AML-193 (cell line): ENCODE measurements at places on chromosomes 1 and 21.

DNA sequence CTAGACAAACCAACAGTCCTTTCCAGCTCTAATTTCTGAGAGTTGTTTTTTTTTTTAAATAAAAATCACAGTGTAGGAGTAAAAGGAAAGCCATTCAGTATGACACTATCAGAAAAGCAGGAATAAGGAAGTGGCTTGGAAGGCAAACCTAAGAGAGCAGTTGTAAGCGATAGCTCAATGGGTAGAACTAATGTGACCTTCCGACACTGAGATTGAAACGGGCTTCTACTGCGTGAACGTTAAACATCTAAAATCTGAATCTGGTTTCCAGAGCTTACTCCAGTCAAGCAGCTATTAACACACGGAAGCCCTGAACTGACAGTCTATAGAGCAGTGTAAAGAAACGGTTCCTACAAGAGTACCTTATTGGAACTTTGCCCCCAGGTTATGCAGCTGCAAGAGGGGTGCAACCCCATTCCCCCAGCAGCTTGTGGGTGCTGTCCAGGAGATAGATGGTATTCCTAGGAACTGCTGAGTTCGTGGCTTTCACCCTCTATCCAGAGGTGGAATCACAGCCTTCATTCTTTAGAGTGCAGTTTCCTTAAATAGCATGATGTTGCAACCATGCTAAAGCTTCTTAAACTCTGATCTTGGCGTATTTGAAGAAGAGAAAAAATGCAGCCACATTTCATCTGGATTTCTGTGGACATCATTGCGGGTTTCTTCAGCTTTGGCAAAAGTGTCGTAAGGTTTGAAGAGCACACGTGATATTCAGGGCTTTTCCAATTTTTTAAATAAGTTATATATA is 3.3 kb upstream of the IRF2BP2 start:
- DNase-seq = peak; percentile 85

GRCh38 chr1:226764533-226764932 is 25.5 kb upstream of the ITPKB start:
- no peak for DNase-seq

GRCh38 chr1:174626031-174627025 is 178.6 kb downstream of the GPR52 start:
- no peak for DNase-seq

DNA sequence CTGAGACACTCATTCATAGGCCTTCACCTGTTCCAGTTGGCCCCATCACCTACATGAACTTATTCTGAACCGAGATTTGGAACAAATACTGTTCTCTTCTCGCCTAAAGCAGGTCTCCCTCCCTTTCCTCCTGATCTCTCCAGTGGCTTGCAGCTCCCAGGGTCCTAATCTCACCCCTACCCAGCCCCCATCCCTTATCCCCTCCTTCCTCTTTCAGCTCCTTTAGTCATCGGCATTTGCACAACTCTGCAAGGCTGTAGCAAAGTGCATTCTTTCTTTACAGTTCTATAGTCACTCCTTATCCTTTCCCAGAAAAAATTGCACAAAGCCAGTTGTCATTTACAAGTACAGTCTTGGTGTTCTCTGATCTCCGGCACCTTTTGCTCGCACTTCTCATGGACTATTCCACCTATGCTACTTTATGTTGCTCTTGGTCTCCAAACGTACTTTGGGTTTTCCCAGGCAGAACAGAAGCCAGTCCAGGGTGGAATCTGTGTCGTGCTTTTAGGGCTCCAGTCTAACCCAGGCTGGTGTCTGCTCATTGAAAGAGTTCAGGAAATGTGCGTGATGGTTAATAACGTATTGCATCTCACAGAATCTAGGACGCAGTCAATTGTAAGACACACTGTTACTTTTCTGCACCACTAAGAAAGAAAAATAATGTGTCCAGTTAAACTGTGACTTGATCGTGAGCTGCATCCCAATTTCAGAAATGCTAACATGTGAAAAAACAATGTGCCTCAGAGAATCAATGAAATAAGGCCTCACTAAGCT is 965 bp downstream of the ABCA4 start:
- DNase-seq = no peak

DNA sequence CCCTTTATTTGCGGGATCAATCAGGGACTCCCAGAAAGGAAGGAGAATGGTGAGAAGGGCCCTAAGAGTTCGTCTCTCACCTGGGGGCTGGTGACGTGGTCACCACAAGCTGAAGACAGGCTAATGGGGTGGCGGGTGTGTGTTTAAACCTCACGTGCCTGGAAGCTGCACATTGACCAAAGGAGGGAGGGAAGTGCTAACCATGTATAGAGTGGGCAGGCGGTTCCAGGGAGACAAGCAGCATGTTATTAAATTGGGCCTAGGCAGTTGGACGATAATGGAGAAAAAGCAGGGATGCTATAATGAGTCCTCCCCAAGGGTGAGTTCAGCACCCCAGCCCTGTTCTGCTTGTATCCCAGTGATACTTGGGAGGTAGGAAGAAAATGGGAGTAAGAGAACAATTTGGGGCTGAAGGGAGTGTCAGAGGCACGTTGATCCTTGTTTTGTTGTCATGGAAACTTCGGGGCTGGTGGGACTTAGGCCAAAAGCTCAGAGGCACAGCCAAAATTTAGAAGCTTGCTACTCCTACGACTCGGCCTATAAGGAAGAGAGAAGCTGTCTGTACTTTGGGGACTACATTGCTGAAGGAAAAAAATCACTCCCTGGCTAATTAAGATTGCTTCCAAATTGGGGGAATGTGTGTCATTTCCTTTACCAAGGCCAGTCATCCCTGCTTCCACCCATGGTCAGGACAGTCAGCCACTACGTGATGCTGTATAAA is 33.2 kb upstream of the EPHA8 start:
- no peak for DNase-seq

GRCh38 chr21:29290240-29290639 is 8.5 kb upstream of the BACH1 start:
- no peak for DNase-seq

DNA sequence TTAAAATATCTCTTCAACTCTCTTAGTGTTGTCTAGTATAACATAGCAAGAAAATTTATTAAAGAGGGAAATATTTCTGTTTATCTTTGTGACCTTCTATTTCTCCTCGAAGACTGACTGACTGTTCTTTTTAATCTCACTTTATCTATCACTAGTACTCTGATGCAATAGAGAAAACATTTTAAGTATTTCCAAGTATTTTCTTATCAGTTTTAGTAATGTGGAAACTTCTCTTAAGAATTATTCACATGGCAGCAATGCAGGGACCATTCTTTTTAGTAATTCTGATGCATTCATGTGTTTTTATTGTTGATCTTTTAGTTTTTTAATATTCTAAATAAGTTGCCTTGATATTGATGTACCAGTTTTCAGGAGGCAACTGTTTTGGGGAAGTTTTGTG is 115.7 kb downstream of the NEK7 start:
- DNase-seq = no peak

DNA sequence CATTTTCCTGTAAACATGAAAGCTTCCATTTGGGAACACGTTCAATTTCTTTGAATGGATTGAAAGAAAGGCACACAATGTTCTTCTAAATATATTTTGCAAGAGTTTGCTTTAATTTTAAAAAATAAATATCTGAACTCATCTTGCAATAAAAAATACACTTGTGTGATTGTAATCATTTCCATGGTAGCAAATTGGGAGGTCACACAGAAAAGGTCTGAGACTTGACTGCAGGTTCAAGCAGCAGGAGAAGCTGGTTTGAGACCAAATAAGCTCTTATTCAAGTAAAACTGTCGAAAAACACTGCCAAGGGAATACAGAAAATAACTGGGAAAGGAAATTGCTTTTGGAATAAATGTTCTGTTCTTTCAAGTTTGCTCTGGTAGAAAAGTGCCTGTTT is 498.9 kb downstream of the ADGRL2 start:
- DNase-seq = no peak

DNA sequence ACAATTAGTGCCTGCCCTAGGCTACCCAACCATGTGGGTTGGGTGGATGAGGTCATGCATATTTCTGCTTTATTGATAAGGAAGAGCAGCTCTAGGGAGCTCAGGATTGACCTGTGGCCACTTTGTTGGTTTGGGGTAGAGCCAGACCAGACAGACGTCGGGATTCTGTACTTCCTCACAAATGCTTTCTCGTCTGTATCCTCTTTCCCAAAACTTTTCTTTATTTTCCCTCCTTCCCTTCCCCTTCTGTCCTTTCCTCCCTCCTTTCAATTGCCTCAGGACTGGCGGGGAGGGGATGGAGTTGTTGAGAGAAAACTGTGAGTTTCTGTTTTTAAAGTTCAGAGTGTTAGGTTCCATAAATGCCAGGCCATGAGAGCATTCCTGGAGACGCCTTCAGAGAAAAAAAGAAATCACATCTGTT is 68.0 kb downstream of the UCK2 start:
- no peak for DNase-seq

DNA sequence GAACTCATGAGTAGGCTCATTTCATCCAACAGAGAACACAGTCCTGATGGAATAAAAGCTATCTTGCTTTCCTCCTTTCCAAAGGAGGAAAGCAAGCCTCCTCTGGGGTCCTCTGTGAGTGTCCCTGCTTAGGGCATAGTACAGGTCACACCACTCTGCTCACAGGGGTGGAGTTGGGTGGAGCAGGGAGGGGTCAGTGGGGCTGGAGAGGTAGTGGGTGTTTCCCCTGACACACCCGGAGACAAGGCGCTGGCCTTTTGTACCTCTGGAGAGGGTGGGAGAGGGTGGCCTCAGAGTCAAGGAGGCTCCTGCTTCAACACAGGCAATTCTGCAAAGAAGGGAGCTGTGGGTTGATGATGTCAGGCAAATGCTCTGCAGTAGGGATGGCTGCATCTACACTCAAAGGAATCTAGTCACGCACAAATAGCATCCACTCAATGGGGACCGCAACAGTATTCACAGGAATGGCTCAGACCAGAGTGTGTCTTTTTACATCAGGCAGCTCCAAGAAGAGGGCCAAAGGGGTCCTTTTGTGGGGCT is 58.6 kb upstream of the PLXNA2 start:
- no peak for DNase-seq

GRCh38 chr1:5423109-5423508 is 569.1 kb downstream of the NPHP4 start:
- DNase-seq = no peak

DNA sequence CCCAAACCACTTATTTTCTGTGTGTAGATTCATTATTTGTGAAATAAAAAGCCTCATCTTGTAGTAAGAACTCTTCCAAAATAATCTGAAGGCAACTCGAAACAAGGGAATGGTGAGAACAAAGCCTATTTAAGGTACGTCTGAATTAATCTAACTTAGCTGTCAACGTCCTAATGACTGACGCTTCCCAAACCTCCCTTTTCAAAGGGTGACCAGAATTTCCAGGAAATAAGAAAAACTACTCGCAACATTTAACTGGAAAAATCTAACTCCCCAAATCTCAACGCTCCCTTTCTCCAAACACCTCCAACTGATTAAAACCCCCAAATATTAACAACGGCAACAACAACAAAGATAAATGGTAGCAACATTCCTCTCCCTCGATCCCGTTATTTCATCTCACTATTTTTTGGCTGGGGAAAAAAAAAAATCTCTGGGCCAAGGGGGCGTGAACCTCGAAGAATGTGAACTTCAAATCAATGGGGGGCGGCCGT is 693 bp downstream of the SRSF10 start:
- DNase-seq = no peak

DNA sequence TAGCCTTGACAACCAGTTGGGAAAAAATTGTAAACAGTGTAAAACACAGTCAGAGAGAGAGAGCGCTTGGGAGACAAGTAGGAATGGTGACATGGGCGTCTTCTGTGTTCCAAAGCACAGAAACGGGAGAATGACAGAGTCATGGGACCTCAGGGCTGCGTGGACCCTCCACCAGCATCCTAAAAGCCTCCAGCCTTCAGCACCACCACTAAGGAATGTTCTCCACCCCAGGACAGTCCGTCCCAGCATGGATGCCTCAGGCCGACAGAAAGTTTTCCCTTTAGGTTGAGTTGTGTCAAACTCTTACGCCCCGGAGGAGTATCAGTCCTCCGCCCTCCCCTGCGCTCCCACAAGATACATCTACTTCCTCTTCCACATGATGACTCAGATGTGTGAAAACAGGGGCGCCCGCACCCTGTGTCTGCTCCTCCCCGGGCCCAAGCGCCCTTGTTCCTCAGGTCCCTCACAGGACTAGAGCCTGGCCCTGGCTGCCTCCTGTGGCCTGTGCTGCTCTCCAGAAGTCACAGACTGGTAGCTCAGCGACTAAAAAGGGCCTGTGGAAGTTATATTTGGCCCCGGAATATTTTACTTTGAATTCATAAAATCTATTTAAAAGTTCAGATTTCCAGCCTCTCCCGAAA is 63.9 kb upstream of the EFHD2 start:
- peak; percentile 82 for DNase-seq

DNA sequence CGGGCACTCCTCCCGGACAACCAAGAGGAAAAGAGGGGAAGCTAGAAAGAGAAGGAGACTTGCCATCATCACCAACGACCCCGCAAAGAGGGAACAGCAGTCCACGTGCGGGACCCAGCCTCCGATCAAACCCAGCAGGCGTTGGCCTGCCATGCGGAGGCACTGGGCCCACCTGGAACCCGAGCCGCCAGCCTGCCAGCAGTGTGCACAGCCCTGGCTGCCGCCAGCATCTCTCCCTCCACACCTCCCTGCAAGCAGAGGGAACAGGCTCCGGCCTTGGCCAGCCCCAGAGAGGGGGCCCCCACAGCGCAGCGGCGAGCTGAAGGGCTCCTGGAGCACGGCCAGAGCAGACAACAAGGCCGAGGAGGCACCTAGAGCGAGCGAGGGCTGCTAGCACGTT is 1244.7 kb upstream of the B3GALT2 start:
- DNase-seq = no peak

- DNase-seq = peak; percentile 64
Observed at GRCh38 chr1:66416295-66416694, 117.7 kb upstream of the SGIP1 start.

- no peak for DNase-seq
Observed at GRCh38 chr1:25795946-25796810, 3.8 kb upstream of the SELENON start.

GRCh38 chr21:45125357-45125756 is 51.0 kb downstream of the ADARB1 start:
- no peak for DNase-seq

DNA sequence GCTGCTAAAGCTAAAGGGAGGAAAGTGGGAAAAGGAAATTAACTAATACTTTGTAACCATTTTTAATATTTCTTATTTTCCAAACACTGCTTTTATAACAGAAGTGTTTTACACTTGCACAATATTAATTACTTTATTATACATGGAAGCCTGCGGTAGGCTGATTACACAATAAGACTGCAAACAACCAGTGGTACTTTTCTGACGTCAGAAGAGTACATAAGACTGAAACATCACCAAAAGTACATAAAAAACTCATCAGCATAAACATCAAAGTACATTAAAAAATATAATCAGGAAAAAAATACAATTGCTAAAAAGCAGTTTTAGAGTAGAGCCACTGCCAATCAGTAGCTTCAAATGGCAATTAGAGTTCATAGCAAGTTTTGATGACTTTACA is 4.6 kb downstream of the ZNF281 start:
- DNase-seq = no peak

- no peak for DNase-seq
Observed at GRCh38 chr1:226344441-226345259, 35.7 kb upstream of the LIN9 start.

DNA sequence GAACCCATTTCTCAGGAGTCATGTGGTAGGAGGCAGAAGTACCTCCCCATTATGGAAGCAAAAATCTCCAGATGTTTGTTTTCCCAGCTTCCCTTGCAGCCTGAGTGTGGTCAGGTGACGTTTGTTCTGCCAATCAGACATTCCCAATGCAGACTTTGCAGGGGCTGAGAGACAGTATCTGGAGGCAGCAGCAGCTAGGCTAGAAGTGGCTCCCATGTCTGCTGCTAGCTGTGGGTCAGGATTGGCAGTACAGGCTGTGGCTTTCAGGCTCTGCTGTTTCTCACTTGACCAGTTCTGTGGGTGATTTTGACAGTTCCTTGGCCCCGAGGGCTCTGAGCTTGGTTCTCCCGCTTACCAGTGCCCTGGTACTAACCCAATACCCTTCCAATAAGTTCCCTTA is 58.6 kb upstream of the NBPF3 start:
- no peak for DNase-seq
